ENCODE measurements at places on chromosomes 2 and 18. TPM values are rescaled to one million over a fixed set of nuclear protein-coding genes. Genes with fewer than 3 reads are reported as not detected.

DNA sequence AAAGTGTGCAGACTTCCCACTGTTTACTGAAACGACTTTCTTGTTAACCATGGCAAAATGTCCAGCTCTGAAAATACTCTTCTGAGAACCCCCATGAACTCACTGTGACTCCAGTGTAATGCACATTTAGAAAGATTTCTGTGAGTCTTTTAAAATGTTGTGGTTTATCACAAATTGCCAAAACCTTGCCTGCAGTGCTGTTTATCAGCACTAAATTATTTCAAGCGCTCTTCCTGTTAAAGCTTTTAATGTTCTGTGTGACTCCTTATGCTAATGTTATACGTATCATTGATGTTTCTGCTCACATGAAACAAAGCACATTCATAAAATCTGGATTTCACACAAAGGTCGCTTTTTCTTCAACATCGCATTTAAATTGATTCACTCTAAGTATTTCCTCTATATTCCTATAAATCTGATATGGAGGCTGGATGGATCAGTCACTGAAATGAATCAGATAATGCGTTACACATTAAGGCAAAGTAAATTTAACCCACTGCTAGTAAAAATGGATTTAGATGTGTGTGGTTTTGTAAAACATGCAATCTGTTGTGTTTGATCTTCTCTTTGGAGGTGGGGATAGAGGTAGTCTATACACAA, 521.2 kb downstream of the NYAP2 start:
- H3K4me1 ChIP-seq: no peaks in the 10 kb centered on the region
- no peaks in the 10 kb centered on the region for H3K27me3 ChIP-seq
- no peak overlapping the region for H3K4me3 ChIP-seq
- H3K27ac ChIP-seq: no peak overlapping the region

Gene IMPACT
- total RNA-seq: 48.5 TPM

GRCh38 chr2:233468047-233468740, 98.4 kb downstream of the USP40 start:
- H3K27ac ChIP-seq: no peak overlapping the region
- H3K36me3 ChIP-seq: peaks cover 83% of the 10 kb centered on the region
- H3K27me3 ChIP-seq: no peaks in the 10 kb centered on the region
- H3K4me3 ChIP-seq: no peak overlapping the region
- no peak for DNase-seq
- peaks cover 17% of the 10 kb centered on the region for H3K4me1 ChIP-seq

- no peak overlapping the region for H3K27ac ChIP-seq
- no peaks in the 10 kb centered on the region for H3K27me3 ChIP-seq
- H3K4me3 ChIP-seq: no peak overlapping the region
- no peak for DNase-seq
- H3K36me3 ChIP-seq: no peaks in the 10 kb centered on the region
Measured at GRCh38 chr18:55119016-55119415, 159.8 kb upstream of the CCDC68 start.

DNA sequence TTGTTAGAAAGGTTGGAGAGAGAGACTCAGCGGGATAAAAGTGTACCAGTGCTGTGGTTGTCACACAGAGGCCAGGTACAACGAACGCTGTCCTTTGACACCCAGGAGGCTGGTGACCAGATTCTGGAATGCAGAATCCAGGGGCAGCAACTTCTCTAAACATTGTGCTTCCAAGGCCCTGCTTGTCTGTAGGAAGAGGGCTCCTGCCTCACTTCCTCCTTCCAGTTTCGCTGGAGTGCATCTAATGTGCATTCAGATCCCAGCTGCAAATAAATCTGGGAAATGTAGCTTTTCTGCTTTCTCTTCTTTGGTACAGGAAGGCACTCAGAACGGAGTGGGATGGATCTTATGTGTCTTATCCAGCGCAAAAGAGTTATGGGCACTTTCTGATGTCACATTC, 171.8 kb upstream of the ATP5MC3 start:
- H3K4me3 ChIP-seq: no peak overlapping the region
- no peak overlapping the region for H3K27ac ChIP-seq
- no peak for DNase-seq
- H3K4me1 ChIP-seq: no peaks in the 10 kb centered on the region
- no peaks in the 10 kb centered on the region for H3K36me3 ChIP-seq

Gene ERLEC1
- total RNA-seq: 84.1 TPM

DNA sequence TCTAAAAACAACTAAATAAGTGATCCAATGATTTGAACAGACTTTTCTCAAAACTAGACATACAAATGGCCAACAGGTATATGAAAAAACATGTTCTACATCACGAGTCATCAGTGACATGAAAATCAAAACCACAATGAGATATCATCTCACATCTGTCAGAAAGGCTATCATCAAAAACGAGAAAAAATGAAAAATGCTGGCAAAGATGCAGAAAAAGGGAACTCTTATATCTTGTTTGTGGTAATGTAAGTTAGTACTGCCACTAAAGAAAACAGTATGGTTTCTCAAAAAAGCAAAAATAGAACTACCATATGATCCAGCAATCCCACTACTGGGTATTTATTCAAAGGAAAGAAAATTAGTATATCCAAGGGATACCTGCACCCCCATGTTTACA, 255.3 kb upstream of the FBXO11 start:
- H3K36me3 ChIP-seq: no peaks in the 10 kb centered on the region
- no peak overlapping the region for H3K4me3 ChIP-seq
- H3K27ac ChIP-seq: no peak overlapping the region
- no peaks in the 10 kb centered on the region for H3K4me1 ChIP-seq
- DNase-seq: no peak

GRCh38 chr2:42844366-42844765, 52.0 kb upstream of the HAAO start:
- H3K27ac ChIP-seq: no peak overlapping the region
- DNase-seq: no peak
- no peak overlapping the region for H3K4me3 ChIP-seq
- no peaks in the 10 kb centered on the region for H3K36me3 ChIP-seq
- H3K27me3 ChIP-seq: no peaks in the 10 kb centered on the region

DNA sequence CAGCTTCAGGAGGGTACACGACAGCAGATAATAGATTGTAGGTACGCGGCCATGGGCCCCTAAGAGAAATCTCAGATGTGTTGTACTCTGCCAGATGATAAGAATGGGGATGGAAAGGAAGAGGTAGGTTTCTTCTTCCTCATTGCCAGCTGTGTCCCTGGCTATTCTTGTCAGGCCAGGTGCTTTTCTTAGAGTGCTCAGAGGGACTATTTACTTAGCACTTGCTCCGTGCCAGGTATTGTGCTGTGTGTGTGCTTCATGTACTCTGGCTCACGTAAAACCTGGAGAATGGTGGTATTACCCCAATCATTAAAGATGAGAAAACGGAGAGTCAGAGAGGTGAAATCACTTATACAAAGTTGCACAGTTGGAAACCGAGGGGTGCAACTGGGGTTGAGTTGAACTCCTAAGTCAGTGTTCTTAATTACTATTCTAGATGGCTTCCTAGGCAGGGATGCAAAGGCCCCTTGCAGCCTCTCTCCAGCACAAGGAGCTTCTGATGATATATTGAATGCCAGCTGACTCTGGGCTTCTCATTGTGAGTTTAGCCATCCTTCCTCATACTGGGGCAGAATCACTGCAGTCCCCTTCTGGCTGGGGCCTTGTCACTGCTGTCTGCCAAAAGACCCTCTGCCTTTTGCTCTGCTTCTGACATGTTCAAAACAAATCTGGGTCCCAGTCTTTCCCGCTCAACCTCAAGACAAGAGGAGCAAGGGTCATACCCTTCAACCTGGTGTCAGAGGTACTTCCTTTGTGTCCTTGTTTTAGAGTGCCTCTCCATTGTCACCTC, 60.7 kb downstream of the LYPD1 start:
- peaks cover 11% of the 10 kb centered on the region for H3K4me1 ChIP-seq
- no peak overlapping the region for H3K4me3 ChIP-seq
- DNase-seq: no peak
- no peaks in the 10 kb centered on the region for H3K27me3 ChIP-seq

DNA sequence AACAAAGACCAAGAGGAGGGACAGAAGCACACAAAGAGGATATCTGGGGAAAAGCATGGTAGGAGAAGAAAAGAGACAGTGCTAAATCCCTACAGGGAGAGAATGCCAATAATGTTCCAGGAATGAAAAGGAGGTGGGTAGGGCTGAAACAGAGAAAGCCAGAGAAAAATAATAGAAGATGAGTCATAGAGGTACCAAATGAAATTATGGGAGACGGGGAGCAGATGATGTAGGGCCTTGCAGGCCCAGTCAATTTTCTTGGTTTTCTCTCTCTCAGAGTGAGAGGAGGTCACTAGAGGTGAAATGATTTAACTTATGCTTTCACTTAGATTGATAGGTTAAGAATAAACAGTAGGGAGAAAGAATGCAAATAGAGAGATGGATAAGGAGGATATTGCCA, 61.5 kb downstream of the RPRM start:
- no peak overlapping the region for H3K4me3 ChIP-seq
- H3K27ac ChIP-seq: no peak overlapping the region
- no peaks in the 10 kb centered on the region for H3K4me1 ChIP-seq
- DNase-seq: no peak

GRCh38 chr18:25230658-25231326, 121.2 kb downstream of the ZNF521 start:
- H3K27me3 ChIP-seq: no peaks in the 10 kb centered on the region
- peaks cover 7% of the 10 kb centered on the region for H3K4me1 ChIP-seq
- DNase-seq: peak; percentile 86

DNA sequence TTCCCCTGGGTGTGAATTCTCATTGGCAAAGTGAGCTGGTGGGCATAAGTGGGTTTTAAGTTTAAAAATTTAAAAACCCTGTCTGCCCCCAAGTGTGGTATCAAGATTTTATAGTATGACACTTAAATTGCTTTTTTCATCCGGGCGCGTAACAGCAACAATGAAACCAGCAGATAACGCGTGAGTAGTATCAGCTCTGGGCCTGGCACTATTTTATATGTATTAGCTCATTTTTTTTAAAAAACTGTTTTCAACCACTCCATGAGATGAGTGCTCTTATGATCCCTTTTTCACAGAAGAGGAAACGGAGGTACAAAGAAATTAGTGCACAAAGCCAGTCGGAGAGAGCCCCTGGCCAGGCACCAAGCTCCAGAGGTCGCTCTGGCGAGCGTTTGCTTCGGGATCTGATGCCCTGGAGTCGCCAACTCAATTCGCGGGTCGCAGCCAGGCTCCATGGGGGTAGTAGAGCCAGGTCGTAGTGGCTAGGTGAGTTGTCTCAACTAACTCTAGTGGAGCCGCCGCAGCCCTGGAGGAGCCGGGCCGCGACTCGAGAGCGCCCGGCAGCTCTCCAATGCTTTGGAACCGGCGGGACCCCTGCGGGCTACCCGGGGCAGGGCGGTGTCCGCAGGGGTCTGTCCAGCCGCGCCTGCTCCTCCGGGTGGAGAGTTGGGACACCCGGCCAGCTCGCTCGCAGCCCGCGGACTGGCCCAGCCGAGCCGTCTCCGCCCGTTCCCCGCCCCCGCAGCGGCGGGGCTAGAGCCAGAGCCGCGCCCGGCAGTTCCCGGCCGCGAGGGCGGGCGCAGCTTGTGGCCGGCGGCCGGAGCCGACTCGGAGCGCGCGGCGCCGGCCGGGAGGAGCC, at the start of gene IL1R1:
Gene IL1R1 (plus strand): TSS at position 777 of the 859 bp plus-strand sequence. CDS start 14,979 bp downstream, outside the sequence.
- peaks cover 20% of the 10 kb centered on the region for H3K27me3 ChIP-seq
- peak within 1 kb of the TSS; percentile 51 for H3K4me3 ChIP-seq
- H3K36me3 ChIP-seq: no peaks in the 10 kb centered on the region
- DNase-seq: peak; percentile 36
- peak within 1 kb of the TSS; percentile 29 for H3K27ac ChIP-seq

- no peaks in the 10 kb centered on the region for H3K27me3 ChIP-seq
- H3K4me3 ChIP-seq: no peak overlapping the region
- no peaks in the 10 kb centered on the region for H3K36me3 ChIP-seq
- DNase-seq: no peak
- no peaks in the 10 kb centered on the region for H3K4me1 ChIP-seq
Measured at GRCh38 chr2:53035153-53035552, 732.5 kb upstream of the CHAC2 start.

Gene ABCG5
- total RNA-seq: 0.06 TPM

Gene FEV
- not detected for total RNA-seq

DNA sequence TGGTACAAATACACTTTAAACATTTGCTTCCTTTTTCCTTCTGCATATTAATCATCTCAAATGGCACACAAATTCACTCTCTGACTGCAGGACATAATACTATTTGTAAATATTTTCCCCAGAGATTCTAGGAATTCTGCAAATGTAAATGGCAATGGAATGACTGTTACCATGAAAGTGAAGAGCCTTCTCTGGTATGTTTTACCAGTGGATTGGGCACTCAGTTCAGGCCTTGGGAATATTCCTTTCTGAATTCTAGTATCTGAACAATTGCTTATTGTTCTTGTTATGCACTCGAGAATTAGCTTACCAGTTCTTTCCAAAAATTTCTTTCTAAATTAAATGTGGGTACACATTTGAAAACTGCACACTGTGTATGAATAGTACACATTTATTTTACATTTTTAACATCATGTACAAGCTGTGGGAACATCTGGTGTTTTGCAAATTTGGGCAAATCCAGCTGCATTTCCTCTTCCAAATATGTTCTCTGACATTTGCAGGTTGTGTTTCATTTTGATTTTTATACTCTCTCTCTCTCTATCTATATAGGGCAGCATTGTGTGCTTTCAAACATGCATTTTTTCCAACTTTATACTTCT, 289.1 kb downstream of the NBAS start:
- no peak overlapping the region for H3K4me3 ChIP-seq
- H3K27me3 ChIP-seq: no peaks in the 10 kb centered on the region
- H3K27ac ChIP-seq: no peak overlapping the region
- H3K36me3 ChIP-seq: peaks cover 3% of the 10 kb centered on the region
- no peaks in the 10 kb centered on the region for H3K4me1 ChIP-seq
- DNase-seq: no peak

GRCh38 chr2:117760916-117761315, 53.6 kb upstream of the DDX18 start:
- no peak overlapping the region for H3K4me3 ChIP-seq
- no peaks in the 10 kb centered on the region for H3K27me3 ChIP-seq
- no peaks in the 10 kb centered on the region for H3K36me3 ChIP-seq

Gene ICOS
- total RNA-seq: 0.20 TPM

DNA sequence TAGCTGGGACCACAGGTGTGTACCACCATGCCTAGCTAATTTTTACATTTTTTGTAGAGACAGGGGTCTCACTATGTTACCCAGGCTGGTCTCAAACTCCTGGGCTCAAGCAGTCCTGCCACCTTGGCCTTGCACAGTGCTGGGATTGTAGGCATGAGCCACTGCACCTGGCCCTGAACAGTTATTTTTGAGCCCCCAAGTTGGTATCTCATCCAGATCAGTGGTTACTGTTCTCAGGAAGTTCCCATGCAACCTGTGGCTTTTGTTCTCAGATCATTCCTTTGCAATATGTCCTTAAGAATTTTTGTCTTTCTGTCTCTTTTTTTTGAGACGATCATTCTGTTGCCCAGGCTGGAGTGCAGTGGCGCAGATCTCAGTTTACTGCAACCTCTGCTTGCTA, 7.7 kb upstream of the CCDC138 start:
- H3K36me3 ChIP-seq: peaks cover 30% of the 10 kb centered on the region
- no peak overlapping the region for H3K4me3 ChIP-seq
- H3K27me3 ChIP-seq: no peaks in the 10 kb centered on the region
- H3K4me1 ChIP-seq: no peaks in the 10 kb centered on the region
- DNase-seq: no peak
- H3K27ac ChIP-seq: no peak overlapping the region

- no peaks in the 10 kb centered on the region for H3K27me3 ChIP-seq
- H3K4me3 ChIP-seq: no peak overlapping the region
Measured at GRCh38 chr2:233006648-233007047, 6.4 kb downstream of the NGEF start.

GRCh38 chr18:28161608-28162599, 15.0 kb downstream of the CDH2 start:
- no peaks in the 10 kb centered on the region for H3K4me1 ChIP-seq
- H3K27me3 ChIP-seq: no peaks in the 10 kb centered on the region
- H3K27ac ChIP-seq: no peak overlapping the region
- no peak overlapping the region for H3K4me3 ChIP-seq
- no peak for DNase-seq

- no peak overlapping the region for H3K4me3 ChIP-seq
- no peaks in the 10 kb centered on the region for H3K27me3 ChIP-seq
- no peak for DNase-seq
- no peaks in the 10 kb centered on the region for H3K36me3 ChIP-seq
Measured at GRCh38 chr2:16925145-16925544, 259.5 kb upstream of the CYRIA start.

Gene ELAC1
- total RNA-seq: 7.3 TPM

Data from spinal cord (tissue), 10 donors.